OCI-LY7 (cell line): ENCODE measurements at places on chromosomes 3 and 15. TPM values are rescaled to one million over a fixed set of nuclear protein-coding genes. Genes with fewer than 3 reads are reported as not detected.

The PAQR9 gene
- total RNA-seq: not detected in 2 replicates

The CHL1 gene
- 0.51 and 1.0 TPM in 2 replicates for total RNA-seq

The H1-8 gene
- total RNA-seq: not detected in 2 replicates

The ZNF620 gene
- total RNA-seq: 0.27 and 0.65 TPM in 2 replicates

The CCR5 gene
- total RNA-seq: not detected in 2 replicates

The SLC28A2 gene
- total RNA-seq: not detected in 2 replicates

The ILDR1 gene
- 2.5 and 2.6 TPM in 2 replicates for total RNA-seq

The PLSCR2 gene
- not detected in 2 replicates for total RNA-seq

The HIGD2B gene
- total RNA-seq: 0.33 TPM in 1 of 2 replicates, not detected in the other

The MCCC1 gene
- total RNA-seq: 55.2 and 57.5 TPM in 2 replicates

The ACVR2B gene
- 7.2 and 7.9 TPM in 2 replicates for total RNA-seq

The TNFAIP8L3 gene
- not detected in 2 replicates for total RNA-seq

The ACSBG1 gene
- total RNA-seq: 0.30 and 0.52 TPM in 2 replicates
